NCI-H748 treated with DMSO at 0.1 percent for 48 hours (cell line): ENCODE measurements at places on chromosomes 3 and 15.

GRCh38 chr3:59506191-59506590 lies 456.4 kb upstream of the CFAP20DC start:
- no peak for DNase-seq

- DNase-seq: no peak
Observed at GRCh38 chr15:27595211-27595610, 503.9 kb downstream of the OCA2 start.

DNA sequence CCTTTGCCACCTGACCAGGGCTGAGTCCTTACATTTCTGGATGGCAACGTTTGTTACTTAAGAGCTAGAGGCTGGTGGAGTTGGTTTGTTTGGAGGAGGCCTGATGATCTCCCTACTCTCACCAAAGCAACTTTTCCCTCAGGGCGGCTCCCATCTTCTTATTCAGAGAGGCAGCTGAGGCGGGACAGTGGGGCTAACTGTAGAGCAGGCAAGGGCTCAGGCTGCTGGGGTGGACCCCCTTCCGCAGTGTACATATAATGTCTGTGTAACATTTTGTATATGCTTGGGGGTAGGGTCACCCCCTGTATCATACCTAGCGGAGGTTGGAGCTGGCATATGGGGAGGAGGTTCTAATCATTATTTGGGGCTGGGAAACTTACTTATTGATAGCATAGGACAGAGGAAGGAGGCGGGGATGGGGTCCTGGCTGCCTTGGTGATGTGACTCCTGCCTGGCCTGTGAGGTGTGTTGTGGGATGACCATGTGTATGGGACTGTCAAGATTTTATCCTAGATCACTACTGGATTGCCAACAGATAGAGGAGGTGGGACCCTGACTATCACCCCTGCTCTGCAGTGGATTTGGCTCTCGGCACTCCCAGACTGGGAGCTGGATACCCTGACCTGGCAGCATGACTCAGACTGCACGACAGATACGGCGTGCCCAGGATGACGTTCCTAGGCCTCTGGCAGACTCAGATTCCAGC lies 52.5 kb upstream of the UBE2Q2 start:
- no peak for DNase-seq

DNA sequence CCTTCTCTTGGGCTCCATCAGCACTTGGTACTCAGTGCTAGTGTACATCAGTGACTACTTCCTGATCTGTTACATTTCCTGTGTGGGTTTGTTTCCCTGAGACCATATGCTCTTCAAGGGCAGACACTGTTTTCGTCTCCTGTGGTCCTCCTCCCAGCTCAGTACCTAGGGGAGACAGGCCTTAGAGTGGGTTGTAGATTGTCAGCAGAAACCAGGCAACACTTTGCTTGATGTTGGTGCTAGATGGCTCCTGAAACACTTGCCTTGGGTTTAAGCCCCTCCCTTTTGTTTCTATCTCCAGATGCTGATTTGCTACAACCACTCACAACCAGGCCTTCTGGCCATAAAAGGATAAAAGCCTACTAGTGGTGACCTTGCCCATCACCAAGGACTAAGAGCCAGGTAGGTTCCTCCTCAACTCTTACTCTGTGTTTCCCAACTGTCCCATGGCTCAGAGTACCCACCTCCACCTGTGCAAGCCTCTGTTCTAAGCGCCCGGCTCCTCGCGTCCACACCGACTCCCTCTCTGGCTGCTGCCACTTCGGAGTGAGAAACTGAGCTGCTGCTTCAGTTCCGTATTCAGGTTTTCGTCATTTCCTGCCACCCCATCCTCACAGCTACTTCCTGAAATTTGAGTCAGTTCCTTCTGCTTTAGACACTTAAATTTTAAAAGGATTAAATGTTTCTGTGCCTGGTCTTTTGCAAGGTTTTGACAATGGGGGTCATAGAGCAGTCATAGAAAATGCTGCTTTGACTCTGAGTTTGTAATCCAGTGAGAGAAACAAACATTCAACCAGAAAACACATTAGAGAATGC lies at the start of gene HCLS1:
Gene HCLS1, minus strand, starts transcription at position 548 of the 816 bp plus-strand sequence. CDS start 2,556 bp downstream, outside the sequence.
- no peak for DNase-seq

GRCh38 chr3:171011109-171011872 lies 15.2 kb downstream of the SLC2A2 start:
- no peak for DNase-seq

- no peak for DNase-seq
Observed at GRCh38 chr3:53196575-53197407, 35.8 kb downstream of the PRKCD start.

GRCh38 chr15:38424101-38424552 lies 29.8 kb upstream of the FAM98B start:
- no peak for DNase-seq
